Stimulated activated CD8-positive, alpha-beta memory T cell treated with anti-CD3 and anti-CD28 coated beads, Interleukin-4, amount 100 ng/mL, for 48 hours (primary cell): ENCODE measurements at places on chromosomes 7 and 10.

- DNase-seq: no peak
These were observed 35.8 kb upstream of the DIP2C start for GRCh38 chr10:725302-725701.

- no peak for DNase-seq
These were observed 25.9 kb upstream of the EMX2 start for GRCh38 chr10:117516681-117517080.

- DNase-seq: no peak
These were observed 101.4 kb upstream of the DLX6 start for GRCh38 chr7:96903906-96904305.

GRCh38 chr7:18471476-18472160 lies 23.9 kb upstream of the HDAC9 start:
- no peak for DNase-seq

- DNase-seq: no peak
These were observed 90.7 kb downstream of the COL13A1 start for GRCh38 chr10:69892406-69892805.

DNA sequence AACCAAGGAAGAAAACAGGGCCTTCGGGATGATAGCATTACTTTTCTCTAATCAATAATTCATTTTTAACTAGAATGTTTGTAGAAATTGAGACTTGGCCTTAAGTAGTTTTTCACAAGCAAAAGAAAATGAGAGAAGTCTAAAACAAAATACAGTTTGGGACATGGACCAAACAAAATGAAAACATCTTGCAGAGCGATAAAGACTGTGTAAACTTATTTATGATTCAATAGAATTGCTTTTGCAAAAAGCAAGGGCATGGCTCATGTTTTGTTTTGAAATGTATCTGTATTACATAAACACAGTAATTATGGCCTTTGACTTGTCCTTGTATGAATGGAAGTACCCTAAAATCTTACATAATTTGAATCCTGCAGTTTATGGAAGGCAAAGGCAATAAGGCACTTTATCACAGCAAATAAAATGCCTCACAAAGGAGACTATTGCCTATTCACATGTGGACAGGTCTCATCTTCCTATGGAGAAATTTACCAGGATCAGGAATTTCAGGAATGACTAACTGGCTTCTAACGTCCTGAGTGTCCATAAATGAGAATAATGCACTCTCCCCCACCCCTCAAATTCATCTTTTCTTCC lies 295.2 kb downstream of the PTEN start:
- no peak for DNase-seq

DNA sequence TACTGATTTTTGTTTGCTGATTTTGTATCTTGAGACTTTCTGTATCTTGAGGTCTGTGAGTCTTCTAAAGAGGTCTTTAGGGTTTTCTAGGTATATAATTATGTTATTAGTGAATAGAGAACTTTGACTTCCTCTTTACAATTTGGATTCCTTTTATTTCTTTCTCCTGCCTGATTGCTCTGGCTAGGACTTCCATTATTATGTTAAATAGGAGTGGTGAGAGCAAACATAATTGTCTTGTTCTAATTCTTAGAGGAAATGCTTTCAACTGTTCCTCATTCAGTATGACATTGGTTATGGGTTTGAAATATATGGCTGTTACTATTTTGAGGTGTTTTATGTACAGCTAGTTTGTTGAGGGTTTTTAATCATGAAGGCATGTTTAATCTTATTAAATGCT lies 308.0 kb upstream of the TEX47 start:
- no peak for DNase-seq

DNA sequence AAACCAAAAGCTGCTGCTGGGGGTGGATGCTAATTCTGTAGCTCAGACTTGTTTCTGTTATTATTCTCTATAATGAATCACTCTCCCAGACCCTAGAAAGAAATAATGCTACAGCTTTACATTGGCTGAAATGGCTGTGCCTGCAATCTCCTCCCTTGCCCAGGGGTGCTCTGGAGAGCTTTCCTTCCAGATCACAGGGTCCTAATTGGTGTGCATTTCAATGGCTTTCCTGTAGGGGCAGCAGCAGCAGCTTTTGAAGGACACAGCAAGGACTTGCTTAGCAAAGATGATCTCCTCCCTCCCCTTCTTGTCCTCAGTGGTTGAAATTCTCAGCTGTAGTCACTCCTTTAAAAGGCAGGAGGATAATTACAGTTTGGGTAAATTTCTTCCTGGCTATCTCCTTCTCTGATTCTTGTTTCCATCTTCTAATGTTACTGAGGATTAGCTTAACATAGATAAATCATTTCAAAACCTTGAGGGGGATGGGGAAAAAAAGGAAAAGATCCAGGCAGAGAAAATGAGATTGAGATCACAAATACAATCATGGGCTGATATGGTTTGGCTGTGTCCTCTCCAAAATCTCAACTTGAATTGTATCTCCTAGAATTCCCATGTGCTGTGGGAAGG lies 120.2 kb upstream of the CTTNBP2 start:
- DNase-seq: peak; percentile 24

DNA sequence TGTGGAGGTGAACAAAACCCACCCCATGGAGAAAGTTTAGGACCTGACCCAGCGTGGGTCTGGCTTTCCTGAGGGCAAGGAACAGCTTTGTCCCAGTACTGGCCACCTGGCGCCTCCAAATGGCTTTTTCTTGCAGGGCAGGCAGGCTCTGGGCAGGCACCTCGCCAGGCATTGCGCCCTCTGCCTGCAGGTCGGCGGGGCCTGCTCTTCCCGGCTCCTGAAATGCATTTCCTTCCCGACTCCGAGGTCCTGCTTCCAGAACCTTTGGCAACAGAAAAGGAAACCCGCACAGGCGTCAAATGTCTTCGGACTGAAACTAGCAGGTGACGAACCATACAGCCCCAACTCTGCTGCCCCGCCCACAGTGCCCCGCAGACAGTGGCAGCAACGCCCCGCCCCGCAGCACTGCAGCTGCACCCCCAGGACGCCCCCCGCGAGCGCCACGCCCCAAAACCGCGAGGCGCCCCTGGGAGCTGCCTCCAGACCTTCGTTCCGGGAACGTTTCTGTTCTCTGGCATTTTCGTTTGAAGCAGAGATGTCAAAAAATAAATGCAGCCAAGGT lies 65.5 kb downstream of the C10orf143 start:
- no peak for DNase-seq

DNA sequence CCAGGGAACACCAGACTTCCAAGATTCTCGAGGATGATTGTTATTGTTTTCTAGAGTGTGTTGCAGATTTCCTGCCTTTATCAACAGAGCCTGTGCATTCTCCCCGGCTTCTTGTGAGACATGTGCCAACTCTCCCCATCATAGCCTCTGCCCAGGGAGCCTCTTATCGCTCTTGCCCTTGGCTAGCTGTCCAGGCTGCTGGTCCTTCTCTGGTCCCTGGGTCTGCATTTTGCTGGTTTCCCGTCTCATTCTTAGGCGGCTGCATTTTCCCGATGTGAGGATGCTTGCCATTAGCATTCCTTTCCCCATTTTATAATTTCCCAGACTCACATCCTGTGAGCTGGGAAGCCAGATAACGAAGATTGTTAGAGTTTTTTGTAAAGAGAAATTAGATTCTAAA lies 15.2 kb downstream of the SLC13A4 start:
- no peak for DNase-seq

DNA sequence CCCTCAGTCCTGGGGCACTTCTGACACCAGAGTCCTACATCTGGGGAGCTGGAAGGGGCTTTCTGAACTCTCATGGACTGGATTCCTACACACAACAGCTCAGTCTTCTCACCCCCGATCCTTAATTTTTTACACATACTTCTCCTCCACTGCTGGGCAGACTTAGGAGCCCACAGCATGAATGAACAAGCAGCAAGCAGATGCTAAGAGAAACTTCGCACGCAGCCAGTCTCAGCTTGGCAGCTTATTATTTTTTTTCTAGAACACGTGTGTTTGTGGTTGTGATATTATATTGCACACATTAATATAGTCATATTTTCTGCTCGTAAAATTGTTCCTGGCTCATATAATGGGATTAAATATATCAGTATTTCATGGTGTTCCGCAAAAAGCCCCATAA lies 50.9 kb upstream of the LOXL4 start:
- no peak for DNase-seq

DNA sequence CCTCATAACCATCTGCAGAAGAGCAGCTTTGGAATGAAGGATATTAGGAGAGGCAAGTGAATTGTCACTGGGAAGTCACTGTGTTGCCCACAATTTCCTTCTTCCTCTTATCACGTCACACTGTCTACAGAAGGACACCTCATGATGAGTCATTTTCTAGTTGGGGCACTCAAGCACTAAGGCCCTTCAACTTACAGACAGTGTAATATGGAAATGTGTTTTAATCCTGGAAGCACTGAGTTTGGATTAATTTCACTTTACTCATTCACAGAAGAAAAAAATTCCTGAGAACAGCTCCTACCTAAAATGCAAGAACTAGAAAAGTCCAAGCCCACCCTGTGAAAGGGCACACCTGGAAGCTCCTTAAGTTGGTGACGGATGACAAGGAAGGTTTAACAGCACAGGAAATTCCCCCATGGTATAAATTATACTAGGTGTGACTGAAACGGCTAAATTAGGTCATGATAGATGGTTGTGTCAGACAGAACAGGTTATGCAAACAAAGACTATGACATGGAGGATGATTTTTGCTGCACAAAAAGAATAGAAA lies 56.6 kb downstream of the PARD3 start:
- DNase-seq: no peak

DNA sequence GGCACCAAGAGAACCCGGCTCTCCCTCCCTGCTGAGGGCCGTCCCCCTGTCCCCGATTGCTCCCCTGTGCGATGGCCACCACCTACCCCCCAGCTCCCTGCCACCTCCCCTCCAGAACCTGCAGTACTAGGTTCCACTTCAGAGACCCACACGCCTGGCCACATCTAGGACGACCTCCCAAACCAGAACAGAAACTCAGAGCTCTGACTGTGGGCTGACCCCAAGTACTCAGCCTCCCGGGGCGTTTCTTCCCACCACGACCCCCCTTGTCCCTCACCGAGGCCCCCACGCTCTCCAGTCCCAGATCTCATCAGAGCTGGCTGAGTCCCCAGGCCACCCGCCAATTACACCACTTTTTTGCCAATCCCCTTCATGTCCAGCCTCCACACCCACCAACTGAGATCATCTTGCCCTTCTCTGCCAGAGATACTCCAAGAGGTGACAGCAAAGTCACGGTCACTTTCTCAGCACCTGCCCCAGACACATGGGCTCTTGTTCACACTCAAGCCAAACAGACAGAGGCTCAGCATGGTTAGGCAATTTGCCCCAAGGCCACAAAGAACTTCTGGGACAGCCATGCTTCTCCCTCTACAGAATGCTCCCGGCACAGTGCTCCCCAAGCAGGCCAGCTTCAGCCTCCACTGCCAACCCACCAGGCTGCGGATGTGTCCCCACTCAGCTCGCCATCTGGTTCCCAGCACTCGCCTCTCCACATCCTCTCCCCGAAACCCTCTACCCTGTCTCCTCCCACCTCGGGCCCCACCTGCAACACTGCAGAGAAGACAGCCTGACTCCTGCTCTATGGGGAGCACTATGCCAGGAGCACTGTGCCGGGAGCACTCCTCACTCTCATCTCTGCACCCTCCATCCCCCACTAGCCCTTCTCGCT lies 4.7 kb downstream of the TMEM120A start:
- no peak for DNase-seq

GRCh38 chr10:101843032-101844021 lies at the start of gene KCNIP2:
Gene KCNIP2, minus strand, starts transcription at chr10:101843800. Its CDS starts 232 bp downstream, at chr10:101843568.
- DNase-seq: peak; percentile 59
